ENCODE measurements at places on chromosomes 16 and 17.

- DNase-seq: no peak
These were observed 115.9 kb upstream of the TNRC6C start for GRCh38 chr17:77842528-77843147.

GRCh38 chr16:48734220-48734619 is 124.2 kb upstream of the N4BP1 start:
- DNase-seq: no peak

- no peak for DNase-seq
These were observed 17.9 kb downstream of the TANGO6 start for GRCh38 chr16:68860978-68861892.

GRCh38 chr16:68781784-68782183 is 44.7 kb downstream of the CDH1 start:
- no peak for DNase-seq

GRCh38 chr16:11038777-11039176 is 94.4 kb downstream of the CLEC16A start:
- no peak for DNase-seq

DNA sequence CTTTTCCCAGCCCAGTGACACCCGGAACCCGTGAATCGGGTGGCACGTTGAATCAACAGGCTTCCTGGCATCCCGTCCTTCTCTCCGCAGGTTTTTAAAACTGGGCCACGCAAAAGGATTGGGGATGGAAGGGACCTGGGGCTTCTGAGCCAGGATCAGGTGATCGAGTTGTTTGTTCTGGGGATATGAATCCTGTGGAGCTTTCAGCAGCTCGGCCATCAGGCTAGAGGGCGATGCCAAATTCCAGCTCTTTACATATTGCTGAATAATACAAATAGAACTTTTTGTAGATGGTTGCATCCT is 473 bp downstream of the SUPT6H start:
- no peak for DNase-seq

DNA sequence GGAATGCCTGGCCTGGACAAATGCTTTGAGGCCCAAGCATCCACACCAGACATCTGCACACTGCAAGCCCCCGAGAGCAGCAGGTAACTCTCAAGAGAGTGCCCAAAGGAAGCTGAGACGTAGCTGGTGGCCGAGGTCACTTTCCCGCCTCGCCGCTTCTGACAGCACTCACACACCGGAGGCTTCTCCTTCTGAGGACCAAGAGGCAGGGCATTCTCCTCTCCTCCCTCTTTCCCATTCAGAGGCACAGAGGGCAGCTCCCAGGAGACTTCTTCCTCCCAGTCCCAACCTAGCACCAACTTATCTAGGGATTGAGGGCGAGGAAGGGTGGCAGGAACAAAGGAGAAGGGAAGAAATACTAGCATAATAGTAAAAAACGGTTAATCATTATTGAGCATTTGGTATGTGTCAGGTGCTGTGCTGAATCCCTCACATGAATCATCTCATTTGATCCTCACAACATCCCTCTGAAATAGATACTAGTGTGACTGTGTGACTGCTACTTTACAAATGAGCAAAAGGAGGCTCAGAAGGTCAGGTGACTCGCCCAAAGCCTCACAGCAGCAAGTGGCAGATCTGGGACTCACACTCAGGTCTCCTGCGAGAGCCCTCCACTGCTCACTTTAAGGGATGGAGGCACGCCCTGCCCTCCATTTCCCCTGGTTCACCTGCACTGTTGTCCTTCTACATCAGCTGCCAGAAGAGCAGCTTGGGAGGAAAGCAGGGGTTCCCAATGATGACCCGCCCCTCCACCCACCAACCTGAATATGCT is 41.8 kb downstream of the MYO18A start:
- peak; percentile 91 for DNase-seq

DNA sequence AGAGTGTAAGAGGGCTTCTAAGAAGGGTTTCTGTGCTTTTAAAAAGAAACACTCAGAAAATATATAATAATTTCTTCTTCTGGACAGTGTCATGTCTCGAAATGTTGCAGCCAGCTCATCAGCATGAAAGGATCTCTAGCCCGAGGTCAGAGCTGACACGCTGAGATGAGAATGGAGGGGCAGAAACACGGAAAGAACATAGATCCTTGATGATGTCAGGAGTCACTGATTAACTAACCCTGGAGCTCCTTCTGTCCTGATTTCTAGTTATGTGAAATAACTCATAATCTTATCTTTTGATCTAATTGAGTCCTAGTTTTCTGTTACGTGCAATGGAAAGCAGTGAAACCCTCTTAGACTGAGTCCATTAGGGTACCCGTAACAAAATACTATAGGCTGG is 10.3 kb upstream of the TOX3 start:
- no peak for DNase-seq

GRCh38 chr17:48735062-48735351 is 6.5 kb upstream of the HOXB13 start:
- no peak for DNase-seq

DNA sequence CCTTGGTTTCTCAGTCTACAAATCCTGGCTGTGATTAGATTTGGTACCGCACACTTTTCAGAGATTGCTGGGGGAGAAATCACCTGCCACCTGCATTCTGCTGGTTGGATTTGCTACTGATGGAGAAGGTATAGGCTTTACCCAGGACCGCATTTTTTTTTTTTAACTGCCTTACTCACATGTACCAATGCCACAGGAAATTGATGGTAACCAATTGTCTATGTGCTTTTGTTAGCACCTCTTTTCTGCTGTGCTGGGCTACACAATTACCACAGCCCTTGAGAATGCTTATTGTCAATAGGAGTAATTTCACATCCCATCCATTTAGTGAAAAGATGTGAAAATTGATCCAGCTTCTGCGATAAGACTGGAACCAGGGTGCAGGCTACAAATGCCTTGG is 74.4 kb upstream of the TANC2 start:
- DNase-seq: no peak

DNA sequence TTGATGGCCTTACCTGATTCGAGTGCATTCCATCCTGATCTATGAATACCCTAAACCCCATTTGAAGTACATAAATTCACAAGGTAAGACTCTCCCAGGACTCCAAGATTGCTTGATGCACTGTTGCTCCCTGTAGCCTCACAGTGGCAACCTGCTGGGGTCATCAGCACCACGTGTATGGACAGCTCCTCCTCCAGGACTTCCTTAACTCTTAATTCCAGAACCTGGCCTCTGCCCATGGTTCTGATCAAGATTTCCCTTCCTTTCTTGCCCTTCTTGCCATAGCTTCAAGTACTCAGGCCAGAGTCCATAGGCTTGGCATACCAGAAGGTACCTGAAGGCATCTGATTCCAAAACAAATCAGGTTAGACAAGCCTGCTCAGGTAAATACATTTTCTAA is 34.0 kb upstream of the NLK start:
- no peak for DNase-seq

GRCh38 chr16:19474617-19475016 is 47.3 kb downstream of the GDE1 start:
- DNase-seq: no peak

- no peak for DNase-seq
These were observed 17.3 kb downstream of the MILR1 start for GRCh38 chr17:64466019-64466735.

- DNase-seq: no peak
These were observed 29.2 kb downstream of the SNX20 start for GRCh38 chr16:50651835-50652438.

DNA sequence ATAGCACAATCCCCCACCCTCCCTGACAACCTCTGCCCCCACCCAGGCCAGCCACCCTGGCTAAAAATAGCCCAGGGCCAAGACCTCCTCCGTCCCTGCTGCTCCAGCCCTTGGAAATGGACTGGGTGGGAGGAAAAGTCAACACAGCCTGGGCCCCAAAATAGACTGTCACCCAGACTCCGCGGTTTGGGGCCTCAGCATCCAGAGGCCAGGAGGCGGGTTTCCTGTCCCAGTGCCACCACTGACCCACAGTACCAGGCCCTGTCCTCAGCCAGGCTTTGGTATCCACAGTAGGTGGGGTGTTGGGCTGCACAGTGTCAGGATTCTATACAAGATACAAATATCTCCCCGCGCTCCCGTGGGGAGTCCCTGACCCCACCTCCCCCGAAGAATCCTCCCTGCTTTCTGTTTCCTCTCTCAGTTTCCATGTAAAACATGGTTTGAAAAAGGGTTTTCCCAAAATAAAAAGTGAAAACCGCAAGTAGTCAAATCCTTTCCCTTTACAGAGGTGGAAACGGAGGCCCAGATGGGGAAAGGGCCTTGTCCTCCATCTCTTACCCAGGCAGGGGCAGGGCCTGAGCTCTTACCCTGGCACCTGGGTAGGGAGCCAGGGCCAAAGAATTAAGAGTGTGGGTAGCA is 20.1 kb downstream of the CPNE2 start:
- DNase-seq: no peak

All from activated CD4-positive, alpha-beta T cell treated with anti-CD3 and anti-CD28 coated beads, Interleukin-2, Interleukin-6, amounts not matched to agents 100 ng/mL and 50 ng/mL, durations not matched to agents 16 hours and 8 hours (primary cell).